ENCODE measurements at places on chromosomes 16 and 17.

DNA sequence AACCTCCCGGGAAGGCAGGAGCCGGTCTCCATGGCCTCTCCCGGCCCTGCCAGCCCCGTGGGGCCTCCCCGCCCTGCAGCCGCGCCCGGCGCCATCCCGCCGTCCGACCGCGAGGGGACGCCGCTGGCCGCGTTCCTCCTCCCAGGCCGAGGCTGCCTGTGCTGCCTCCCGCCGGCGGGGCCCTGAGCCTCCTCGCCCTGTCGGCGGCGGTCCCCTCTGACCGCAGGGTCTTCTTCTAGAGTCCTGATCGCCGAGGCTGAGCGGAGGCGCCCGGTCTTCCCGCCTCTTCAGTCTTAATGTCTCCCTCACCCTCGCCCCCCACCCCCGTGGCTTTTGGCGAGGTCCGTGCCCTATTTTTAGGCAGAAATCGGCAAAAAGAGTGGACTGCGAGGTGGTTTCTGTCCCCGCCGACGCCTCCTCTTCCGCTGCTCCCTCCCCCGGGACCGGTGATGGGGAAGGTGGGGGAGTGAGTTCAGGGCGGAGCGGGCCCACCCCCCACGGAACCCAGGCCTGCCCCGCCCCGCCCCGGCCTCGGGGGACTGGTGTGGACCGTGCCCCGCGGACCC is 794 bp upstream of the CPNE7 start:
- DNase-seq, result peak; percentile 78

GRCh38 chr17:20925954-20926353 is 116.9 kb downstream of the USP22 start:
- no peak for DNase-seq

- no peak for DNase-seq
Observed at GRCh38 chr17:66241839-66242238, 12.6 kb upstream of the APOH start.

- DNase-seq, result no peak
Observed at GRCh38 chr17:35254107-35254773, 11.4 kb downstream of the SLFN5 start.

DNA sequence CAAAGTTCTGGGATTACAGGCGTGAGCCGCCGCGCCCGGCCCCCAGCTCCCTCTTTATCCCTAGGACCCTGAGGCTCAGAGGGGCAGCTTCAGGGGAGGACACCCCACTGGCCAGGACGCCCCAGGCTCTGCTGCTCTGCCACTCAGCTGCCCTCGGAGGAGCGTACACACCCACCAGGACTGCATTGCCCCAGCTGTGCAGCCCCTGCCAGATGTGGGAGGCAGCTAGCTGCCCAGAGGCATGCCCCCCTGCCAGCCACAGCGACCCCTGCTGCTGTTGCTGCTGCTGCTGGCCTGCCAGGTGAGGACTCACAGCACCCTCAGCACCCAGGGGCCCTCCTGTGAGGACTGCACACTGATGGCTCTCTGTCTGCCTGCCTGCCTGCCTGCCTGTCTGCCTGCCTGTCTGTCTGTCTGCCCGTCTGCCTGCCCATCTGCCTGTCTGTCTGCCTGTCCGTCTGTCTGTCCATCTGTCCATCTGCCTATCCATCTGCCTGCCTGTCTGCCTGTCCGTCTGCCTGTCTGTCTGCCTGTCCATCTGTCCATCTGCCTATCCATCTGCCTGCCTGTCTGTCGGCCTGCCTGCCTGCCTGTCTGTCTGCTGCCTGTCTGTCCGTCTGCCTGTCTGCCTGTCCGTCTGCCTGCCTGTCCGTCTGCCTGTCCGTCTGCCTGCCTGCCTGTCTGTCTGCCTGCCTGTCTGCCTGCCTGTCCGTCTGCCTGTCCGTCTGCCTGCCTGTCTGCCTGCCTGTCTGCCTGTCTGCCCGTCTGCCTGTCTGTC is 5.0 kb downstream of the GCGR start:
- DNase-seq, result peak; percentile 56

GRCh38 chr17:27585792-27586191 is 45.2 kb upstream of the LGALS9 start:
- no peak for DNase-seq

DNA sequence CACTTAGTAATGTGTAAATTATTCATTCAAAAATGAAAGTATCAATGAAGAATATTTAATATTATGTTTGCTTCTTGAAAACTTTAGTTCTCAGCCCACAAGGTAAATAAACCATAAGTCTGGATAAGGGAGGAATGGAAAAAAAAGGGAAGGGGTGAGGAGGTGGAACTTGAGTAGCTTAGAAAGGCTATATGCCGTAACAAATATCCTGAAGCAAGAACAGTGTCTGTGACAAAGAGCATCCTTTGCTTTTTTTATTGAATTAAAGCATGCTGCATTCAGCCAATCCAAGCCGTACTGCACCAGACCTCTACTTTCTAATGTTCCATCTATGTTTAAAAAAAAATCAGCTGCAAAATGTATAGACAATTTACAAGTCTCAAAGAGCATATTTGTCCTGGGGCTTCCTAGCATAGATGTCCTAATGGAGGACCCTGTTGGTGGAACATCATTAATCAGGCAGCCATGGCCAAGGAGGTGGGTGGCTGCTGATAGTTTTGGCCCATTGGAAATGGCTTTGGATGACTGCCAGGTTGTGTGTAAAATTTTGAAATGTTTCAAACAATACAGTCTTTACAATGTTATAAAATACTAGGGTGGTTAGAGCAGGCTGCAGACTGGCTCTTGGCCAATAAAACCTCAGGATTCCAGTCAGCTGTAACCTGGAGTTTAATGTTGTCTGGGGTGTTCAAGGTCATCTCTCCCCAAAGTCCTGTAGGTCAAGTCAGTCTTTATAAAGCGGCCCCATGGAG is 895.8 kb upstream of the SOX9 start:
- DNase-seq, result no peak

DNA sequence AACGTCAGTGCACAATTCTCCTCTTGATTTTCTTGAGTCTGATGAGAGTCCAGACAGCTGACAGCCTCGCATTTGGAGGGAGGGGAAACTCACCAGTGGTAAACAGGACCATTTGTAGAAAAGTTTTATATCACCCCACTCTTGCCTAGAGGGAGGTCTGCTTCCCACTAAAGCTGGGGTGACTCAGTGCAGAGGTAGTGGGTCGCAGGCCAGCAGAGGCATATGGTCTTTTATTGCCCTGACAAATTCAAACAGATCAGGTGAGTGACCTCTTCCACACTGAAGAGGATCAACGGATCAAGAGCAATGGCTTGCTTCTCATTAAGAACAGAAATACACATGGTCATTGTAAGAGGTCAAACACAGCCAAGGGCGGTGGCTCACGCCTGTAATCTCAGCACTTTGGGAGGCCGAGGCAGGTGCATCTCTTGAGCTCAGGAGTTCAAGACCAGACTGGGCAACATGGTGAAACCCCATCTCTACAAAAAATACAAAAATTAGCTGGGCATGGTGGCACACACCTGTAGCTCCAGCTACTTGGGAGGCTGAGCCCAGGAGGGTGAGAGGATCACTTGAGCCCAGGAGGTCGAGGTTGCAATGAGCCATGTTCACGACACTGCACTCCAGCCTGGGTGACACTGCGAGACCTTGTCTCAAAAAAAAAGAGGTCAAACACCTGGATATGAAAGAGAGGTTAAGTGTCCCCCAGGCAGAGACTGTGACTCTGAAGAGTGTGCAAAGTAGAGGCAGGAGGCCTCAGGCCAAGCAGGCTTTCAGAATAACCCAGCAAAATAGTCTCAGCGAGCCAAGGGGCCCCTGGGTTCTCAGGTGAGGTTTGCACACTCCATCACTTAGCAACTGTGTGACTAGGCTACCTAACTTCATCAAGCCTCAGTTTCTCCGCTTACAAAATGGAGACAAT is 56.5 kb upstream of the ERN1 start:
- DNase-seq, result no peak

- no peak for DNase-seq
Observed at GRCh38 chr16:2827831-2828520, 2.1 kb upstream of the ZG16B start.

- no peak for DNase-seq
Observed at GRCh38 chr17:17121162-17121561, 78.9 kb downstream of the MPRIP start.

GRCh38 chr16:4908854-4909401 is 28.0 kb downstream of the PPL start:
- no peak for DNase-seq

DNA sequence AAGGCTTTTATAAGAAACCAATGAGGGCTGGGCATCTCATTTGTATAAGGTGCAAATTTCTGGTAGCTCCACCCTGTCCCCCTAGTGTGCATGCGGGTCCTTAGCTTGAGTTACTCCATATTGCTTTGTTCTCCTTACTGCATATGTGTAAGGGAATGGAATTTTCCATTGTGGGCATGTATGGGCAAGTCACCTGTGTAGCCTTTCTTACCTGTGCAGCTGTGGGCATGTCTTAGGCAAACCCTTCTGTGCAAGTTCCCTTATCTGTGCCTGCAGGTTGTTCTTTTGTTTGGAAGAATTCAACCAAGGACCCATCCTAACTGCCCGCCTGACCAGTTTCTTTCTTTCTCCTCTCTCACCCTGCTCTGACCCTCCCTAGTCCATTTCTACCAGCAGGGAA is 122.8 kb upstream of the HS3ST4 start:
- no peak for DNase-seq

GRCh38 chr17:77508047-77508715 is 367.4 kb downstream of the SEC14L1 start:
- DNase-seq, result no peak

DNA sequence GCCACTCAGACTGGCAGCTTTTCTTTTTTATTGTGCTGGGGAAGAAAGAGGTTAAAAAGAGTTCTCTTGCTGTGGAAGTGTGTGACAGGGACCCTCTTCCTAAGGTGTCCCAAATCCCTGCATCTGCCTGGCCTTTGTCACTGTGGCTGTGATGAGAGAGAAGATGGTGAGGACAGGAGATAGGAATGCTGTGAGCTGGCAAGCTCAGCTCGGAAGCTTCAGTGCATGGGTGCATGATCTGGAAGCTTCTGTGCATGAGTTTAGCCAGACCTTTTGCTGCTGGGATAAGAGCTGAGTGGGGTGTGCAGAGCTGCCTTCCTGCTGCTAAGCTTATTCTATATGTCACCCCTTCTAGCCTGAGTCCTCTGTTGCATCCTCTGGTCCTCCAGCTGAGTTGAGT is 103.3 kb upstream of the CACNG3 start:
- DNase-seq, result no peak

DNA sequence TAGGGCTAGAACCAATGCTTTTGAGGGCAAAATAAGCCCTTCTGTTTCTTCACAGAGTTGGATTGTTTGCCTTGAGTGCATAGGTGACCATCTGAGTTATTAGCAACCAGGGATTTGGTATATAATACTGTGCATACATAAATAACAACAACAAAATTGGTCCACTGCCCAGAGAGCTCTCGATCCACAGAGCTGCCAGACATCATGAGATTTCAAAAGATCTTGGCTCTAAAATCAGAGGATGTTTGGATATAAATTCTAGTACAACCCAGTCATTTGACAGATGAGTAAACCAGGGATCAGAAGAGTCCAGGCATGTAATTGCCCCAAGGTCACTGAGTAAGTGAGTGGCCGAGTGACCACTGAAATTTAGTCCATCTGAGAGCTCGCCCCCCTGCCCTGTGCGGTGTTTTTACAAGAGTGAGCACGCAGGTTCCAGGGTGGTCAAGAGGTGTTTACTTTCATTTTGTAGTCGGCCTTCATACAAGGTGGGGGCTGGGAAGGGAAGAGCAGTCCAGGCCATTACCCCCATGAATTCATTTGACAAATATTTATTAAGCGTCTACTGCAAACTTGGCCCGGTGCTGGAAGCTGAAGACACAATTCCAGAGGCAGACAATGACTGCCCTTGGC is 1.8 kb upstream of the MT2A start:
- DNase-seq, result no peak

DNA sequence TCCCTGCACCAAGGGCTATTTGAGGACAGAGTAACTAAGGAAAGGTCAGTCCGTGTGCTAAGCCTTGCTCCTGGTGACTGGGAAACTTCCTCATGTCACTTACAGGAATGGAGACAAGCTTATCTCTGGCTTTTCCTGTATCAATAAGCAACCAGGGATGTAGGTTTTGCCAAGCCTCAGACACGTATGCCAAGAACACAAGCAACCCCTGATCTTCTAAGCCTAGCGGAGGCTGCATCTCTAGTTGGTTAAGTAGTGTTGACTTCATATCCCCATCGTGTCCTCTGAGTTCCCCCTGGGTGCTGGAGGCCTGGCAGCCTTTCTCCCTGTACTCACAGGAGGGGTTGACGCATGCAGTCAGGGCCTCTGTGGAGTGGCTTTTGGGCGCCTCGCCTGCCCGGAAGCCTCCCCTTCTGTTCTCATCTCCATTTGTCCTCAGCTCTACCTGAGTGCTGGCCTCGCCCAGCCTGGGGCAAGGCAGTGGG is 1.4 kb upstream of the C1QTNF1 start:
- DNase-seq, result no peak

GRCh38 chr17:60170835-60171752 is 21.3 kb downstream of the CA4 start:
- DNase-seq, result no peak

- DNase-seq, result peak; percentile 76
Observed at GRCh38 chr17:67378454-67379250, 1.6 kb downstream of the PITPNC1 start.

DNA sequence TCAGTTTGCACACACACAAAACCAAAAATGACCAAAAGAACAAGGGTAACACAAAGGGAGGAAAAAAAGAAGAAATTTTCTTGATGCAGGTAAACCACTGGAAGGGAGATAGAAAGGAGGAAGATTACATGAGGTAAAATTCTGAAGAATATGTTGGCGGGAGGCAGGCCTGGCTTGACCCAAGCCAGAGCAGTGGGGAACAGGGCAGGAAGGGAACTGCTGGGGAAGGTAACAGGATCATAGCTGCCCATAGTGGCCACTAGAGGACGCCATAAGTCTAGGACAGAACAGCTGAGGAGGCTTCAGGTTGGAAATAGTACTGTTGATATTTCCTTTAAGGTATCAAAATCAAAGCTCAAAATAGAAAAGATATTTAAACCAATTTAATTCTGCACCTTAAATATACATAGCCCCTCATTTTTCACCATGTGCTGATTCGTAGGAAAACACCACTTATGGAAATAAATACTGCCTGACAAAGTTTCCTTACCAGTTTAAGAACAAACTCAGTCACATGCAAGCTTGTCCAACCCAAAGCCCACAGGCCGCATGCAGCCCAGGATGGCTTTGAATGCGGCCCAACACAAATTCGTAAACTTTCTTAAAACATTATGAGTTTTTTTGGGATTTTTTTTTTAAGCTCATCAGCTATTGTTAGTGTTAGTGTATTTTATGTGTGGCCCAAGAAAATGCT is 15.5 kb downstream of the VPS35 start:
- peak; percentile 47 for DNase-seq

- DNase-seq, result no peak
Observed at GRCh38 chr17:36127199-36127893, 23.7 kb downstream of the CCL4 start.

DNA sequence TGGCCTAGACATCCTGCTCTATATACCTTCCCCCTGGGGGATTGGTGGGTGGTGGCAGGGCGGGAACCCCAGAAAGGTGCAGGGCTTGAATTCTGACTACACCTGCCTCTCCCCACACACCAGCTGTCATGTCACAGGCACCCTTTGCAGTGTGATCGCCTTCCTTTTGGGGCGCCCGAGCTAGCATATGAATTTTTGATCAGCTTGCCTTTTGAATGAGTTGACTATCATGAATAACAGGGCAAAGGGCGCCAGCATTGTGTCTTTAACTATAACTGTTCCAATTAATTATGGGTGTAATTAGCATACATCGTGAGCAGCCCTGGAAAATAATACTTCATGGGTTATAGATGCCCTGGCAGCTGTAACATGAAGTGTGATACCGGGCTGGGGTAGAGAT is 72.7 kb downstream of the CYLD start:
- no peak for DNase-seq

Measured in HuH-7 (cell line).